ENCODE measurements at places on chromosomes 7 and 10.

GRCh38 chr7:46291601-46292150 lies 370.6 kb upstream of the IGFBP3 start:
- DNase-seq, result no peak

GRCh38 chr10:77286531-77287508 lies 350.8 kb downstream of the KCNMA1 start:
- no peak for DNase-seq

DNA sequence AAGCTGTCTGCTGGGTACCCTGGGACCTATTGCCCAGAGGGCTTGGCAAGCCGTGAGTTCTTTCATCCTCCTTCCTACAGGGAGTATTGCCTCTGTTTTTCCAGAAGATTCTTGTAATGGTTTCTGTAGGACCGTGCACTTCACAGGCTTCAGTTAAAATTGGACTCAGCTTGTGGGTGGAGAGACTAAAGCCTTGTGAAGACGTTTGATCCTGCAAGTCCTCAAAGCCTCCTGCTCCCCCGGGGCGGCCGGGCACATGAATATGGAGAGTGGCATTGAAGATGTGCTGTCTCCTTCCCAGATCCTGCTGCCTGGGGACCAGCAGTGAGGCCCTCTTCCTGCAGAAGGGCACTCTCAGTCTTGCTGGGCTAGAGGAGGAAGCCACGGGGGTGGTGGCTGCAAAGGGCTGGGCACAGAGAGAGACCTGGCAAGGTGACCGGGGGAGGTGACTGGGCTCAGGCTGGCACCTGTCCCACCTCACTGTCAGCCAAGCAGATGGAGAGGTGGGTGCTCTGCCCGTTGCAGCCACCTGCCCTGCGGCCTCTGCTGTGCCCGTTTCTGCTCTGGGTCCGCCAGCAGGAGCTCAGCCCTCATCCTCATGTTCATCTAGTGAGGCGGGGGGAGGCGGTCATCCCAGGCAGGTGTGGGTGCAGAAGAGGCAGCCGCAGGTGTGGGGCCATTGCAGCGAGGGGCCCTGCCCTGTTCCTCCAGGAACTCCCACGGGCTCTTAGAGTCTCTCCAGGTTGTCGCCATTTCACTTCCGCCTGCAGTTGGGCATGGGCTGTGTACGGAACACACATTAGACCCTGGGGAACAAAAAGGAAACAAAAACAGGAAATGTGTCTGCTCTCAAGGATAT lies 55.7 kb downstream of the TMEM209 start:
- no peak for DNase-seq

DNA sequence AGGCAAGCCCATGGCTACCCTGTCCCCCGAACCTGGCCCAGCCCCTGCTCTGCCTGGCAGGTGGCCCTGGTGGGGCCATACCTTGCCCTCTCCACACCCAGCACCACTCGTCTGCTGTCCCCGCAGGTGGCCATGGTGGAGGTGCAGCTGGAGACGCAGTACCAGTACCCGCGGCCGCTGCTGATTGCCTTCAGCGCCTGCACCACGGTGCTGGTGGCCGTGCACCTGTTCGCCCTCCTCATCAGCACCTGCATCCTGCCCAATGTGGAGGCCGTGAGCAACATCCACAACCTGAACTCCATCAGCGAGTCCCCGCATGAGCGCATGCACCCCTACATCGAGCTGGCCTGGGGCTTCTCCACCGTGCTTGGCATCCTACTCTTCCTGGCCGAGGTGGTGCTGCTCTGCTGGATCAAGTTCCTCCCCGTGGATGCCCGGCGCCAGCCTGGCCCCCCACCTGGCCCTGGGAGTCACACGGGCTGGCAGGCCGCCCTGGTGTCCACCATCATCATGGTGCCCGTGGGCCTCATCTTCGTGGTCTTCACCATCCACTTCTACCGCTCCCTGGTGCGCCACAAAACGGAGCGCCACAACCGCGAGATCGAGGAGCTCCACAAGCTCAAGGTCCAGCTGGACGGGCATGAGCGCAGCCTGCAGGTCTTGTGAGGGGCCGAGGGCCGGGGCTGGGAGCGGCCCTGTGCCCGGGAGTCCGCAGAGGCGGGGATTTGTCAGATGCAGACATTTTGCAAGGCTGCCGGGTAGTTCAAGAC lies 13.2 kb downstream of the ORAI2 start:
- no peak for DNase-seq

DNA sequence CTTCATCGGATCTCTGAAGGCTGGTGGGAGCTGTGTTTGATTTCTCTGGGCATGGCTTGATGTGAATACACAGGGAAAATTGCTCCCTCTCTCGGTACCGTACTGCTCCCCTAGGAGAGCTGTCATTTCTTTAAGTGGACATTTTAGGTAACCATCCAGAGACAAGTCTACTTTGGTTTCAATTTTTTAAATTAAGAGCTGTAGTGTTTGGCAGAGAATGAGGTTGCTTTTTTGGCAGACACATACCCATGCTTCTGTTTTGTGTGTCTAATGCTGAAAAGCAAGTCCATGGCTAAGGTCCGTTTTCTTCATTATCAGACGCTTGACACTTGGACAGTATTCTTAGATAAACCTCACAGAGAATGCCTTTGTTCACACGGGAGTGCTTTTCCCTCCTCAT lies 61.3 kb upstream of the TRIL start:
- DNase-seq, result no peak

DNA sequence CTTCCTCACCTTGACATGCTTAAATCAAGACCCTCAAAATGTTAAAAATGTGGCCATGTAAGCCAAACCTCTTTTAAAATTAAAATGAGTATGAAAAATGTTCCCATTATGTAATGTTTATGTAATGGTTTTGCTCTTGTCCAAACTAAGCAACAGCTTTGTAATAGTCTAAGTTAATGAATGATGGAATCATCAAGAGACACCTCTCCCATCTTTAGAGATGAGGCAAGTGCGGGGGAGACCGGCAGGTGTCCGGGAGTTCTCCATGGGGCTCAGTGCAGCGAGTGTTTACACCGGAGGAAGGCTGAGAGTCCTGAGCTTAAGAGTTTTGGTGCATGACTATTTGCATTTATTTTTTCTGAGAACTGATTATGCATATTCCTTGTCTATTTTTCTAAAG lies 384.9 kb upstream of the RNF32 start:
- no peak for DNase-seq

DNA sequence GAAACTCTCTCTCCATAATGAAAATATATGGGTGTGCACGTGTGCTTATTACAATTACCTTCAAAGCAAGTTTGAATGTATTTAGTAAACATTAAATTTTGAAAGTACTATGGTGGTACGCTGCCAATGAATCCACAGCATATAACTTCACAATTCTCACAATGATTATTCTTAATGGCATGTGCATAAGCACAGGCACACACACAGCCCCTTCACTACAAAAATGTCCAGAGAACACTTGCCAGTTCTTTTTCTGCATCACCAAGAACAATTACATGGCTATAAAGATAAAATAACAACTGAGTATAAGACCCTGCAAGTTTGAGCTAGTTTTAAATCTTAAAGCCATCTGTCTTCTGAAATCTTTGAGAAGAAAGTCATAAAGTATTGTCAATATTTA lies 22.2 kb downstream of the SGCE start:
- no peak for DNase-seq
